ENCODE measurements at places on chromosomes 1 and 21.

DNA sequence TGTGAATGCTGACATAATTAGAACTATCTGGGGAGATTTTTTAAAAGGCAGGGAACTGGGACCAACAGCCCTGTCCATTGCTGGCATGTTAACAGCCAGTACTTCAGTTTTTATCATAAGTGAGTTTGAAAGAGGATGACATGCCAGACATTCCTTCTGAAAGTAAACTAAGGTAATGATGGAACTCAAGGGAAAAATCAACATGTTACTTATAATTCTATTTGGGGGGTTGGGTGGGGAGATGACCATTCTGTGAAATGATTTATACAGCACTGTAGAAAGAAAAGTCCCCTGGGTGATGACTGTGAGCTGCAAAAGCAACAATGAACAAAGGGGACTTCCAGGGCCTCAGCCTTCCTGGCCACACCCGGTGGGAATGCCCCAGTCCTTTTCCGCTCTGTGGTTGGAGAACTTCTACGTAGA, 5.4 kb upstream of the LAMC2 start:
- DNase-seq, result no peak

DNA sequence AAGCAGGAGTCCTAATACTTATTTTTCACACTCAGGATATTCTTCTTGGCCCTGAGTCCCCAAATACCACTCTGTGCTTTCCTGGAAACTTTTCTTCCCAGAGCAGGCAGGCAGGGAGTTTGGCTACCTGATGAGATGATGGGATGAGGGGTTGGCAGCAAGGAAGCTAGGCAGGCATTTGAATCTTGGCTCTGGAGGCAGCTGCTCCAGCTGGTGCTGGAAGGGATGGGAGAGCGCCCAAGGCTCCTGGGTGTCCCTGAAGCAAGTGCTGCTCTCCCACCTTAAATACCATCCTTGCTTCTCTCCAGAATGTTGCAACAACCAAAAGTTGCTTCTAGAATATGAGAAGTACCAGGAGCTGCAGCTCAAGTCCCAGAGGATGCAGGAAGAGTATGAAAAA, 48.0 kb upstream of the TMEM125 start:
- DNase-seq, result no peak

GRCh38 chr1:160671603-160672517, 25.0 kb upstream of the SLAMF1 start:
- DNase-seq, result no peak

DNA sequence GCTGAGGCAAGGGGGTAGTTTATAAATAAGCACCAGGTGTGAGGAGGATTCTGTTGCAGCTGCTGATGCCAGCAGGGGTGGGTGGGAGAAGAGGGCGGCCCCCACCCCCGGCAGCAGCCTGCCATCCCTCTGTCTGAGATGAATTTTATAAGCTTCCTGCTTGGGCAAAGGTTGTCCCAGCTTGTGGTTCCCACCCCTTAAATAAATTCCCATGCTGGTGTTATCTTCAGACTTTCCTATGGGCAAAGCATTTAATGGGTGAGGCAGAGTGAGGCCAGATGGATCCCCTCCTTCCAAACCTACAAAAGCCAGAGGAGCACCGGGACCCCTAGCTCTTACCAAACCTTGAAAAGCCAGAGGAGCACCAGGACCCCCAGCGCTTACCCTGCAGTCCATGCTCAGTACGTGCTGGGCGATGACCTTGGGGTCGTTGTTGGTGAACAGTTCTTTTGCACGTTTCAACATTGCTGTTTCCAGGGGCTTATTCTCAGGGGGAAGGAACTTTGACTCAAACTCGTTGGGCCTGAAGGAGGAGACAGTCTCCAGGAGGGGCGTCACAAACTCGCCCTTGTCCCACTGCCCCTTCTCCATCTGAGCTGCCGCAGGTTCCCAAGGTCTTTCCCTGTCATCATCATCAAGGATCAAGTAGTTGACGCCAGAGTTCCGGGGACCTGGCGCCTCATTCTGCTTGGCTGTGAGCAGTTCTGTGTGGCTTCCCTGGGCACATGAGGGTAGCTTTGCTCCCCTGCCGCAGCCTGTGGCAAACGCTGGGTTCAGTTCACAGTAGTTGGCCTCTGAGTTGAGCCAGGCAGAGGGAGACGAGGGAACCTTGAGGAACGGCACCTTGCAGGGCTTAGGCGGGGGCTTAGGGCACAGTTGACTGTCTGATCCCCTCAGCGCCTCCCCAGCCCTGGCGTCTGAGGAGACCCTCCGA, 99.5 kb downstream of the BCAR3 start:
- no peak for DNase-seq

GRCh38 chr1:171901245-171901644, 59.9 kb downstream of the DNM3 start:
- DNase-seq, result peak; percentile 53

DNA sequence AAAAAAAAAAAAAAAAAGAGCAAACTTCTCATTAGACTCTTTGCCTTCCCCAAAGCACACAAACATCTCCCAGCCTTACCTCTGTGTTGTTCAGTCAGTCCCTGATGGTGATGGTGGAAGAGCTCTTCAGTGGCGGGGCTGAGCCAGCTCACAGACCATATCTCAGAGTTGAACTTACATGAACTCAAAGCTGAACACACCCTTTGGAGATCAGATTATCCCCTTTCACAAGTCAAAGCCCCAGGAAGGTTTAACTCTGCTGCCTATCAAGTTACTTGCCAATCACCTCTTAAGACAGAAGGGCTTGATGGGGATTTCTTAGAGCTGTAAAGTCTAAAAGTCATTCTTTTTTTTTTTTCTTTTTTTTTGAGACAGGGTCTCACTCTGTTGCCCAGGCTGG, 55.2 kb upstream of the L1TD1 start:
- no peak for DNase-seq

GRCh38 chr1:21884456-21885235, 52.5 kb downstream of the HSPG2 start:
- DNase-seq, result no peak

DNA sequence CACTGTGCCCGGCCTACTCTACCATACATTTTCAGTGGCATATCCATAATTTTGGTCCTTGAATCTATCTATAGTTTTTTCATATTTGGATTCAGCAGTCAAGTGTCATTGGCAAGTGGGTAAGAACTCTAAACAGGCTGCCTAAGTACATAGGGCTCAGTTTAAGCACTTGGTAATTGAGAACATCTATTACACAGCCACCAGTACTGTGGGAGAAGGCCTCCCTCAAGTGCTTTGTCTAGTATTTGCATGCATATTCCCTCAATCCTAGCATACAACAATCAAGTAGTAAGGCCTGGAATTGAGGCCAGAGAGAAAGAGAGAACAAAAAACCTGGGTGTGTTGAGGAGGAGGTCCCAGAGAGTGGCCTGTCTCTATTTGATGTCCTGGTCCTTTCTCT, 325.2 kb downstream of the USP25 start:
- DNase-seq, result no peak

- DNase-seq, result no peak
These were observed 66.8 kb downstream of the SASS6 start for GRCh38 chr1:100065969-100066227.

- no peak for DNase-seq
These were observed 990 bp upstream of the NBL1 start for GRCh38 chr1:19643121-19643520.

DNA sequence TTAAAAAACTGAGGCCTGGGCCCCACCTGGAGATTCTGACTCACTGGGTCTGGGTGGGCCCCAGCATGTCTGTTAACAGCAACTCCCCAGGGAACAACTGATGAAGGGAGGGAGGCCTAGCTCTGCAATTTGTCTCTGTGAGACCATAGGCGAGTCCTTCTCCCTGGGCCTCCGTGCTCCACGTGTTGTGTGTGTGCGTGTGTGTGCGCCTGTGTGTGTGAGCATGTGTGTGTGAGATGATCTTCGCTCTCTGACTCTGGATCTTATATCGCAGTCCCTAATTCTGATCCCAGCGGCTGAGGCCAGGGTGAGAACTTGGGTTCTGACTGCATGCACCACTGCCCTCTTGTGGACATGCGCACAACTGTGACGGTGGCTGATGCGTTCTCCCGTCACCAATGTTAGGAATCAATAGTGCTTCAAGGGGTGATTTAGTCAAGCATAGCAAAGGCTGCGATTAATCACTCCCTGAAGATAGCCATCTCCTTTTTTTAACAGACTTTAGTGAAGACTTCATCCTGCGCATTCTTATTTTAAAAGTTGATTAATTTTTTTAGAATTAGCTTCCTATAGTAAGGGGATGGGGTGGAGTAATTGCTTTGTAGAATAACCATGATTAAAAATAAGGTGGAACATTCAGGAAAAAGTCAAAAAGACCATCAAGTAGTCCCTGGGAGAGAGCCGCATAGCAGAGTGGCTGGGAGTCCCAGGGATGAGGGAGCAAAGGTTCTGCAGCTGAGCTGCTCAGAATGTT, 62.4 kb upstream of the USP24 start:
- peak; percentile 81 for DNase-seq

- no peak for DNase-seq
These were observed 50.7 kb downstream of the SYT2 start for GRCh38 chr1:202659541-202659940.

GRCh38 chr1:243667591-243667990, 182.5 kb downstream of the AKT3 start:
- DNase-seq, result no peak

- no peak for DNase-seq
These were observed 55.5 kb downstream of the ECE1 start for GRCh38 chr1:21234779-21235178.

GRCh38 chr1:119008483-119009311, 20.6 kb upstream of the TBX15 start:
- DNase-seq, result peak; percentile 41

- DNase-seq, result no peak
These were observed 113.8 kb downstream of the RHOU start for GRCh38 chr1:228849011-228849541.

DNA sequence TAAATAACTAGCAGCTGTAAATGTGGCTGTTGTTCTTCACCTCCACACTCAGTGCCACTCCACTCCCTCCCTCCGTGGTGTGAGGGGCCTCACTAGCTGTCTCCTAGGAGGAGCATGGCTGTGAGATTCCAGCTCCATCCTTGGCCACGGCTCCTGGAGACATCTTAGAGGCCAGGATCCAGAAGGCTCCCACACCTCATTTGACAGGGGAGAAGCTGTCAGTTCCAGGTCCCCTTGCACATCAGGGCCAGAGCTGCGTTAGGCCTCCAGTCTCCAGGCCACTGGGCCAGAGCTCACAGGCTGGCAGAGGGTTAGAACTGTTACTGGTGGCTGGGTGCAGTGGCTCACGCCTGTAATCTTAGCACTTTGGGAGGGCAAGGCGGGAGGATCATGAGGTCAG, 15.0 kb downstream of the PCSK9 start:
- DNase-seq, result no peak

DNA sequence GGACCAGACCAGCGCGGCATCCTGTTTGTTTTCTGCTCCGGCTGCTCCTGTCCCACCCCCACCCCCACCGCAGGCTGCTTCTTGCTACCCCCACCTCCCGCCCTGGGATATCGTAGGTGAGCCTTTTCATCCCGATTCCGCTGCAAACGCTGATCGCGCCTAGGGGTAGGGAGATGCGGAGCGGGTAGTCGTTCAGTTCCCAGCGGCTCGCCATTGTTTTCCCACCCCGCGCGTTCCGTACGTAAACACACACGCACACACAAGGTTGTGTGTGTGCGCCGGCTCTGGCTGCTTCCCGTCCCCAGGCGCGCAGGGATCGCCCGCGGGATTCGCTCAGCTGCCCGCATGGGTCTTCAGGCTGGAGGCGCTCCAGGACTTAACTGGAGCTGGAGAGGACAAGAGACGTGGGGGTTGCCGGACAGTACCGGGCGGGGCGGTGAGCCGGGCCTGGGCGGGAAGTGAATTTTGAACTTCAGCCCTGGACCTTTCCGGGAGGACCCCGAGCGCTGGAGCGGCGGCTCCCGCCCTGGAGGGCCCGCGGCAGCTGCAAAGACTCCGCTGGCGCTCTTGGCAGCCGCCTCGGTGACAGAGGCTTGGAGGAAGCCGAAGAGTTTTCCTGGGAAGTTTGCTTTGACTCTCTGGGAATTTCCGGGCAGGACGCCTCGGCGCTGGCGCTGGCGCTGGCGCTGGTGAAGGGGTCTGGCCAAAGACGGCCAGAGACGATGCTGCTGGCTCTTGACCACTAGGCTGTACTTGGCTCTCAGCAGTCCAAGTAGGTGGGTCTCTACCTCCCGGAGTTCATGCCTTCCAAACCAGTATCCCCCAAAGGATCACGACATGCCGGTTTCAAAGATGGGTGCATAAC, 1.6 kb downstream of the SOX13 start:
- peak; percentile 37 for DNase-seq

GRCh38 chr1:117060441-117061317, 553 bp downstream of the TTF2 start:
- DNase-seq, result peak; percentile 23

- DNase-seq, result no peak
These were observed 91.4 kb downstream of the SPSB1 start for GRCh38 chr1:9384128-9384527.

DNA sequence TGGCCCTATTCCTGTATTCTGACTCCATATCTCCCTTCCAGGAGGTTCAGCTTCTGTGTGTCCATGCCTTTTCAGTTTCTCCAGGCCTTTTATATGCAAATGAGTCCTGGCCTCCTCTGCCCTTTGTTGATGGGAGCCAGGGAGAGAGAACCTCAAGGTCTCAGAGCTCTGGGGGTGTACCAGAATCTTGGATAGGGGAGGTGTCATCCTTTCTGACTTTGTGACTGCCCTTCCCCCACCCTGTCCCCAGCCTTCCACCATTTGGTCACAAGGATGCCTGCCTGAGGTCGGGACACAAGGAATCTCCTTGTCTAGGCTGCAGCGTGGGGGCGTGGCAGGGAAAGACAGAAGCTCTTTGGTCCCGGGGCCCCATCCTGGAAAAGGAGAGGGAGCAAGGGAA, 18.6 kb downstream of the LURAP1 start:
- DNase-seq, result peak; percentile 96

DNA sequence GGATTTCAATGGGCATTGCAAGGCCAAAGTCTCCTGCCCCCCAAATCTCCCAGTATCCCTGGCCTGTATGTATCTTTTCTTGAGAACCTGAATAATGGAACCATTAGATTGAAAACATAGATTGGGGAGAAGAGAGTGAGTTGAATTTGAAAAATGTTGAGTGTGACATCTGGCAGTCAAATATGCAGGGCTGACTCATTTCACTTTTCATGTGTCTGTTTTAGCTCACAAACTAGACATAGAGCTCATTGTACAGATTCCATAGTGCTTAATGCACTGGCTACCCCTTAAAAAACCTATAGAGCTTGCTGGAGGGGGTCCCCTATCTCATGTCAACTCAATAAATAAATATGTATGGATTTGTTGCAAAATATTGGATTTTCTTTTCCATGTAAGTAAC, 30.8 kb downstream of the DDR2 start:
- DNase-seq, result no peak

GRCh38 chr1:55060133-55060999, 21.0 kb downstream of the PCSK9 start:
- no peak for DNase-seq

DNA sequence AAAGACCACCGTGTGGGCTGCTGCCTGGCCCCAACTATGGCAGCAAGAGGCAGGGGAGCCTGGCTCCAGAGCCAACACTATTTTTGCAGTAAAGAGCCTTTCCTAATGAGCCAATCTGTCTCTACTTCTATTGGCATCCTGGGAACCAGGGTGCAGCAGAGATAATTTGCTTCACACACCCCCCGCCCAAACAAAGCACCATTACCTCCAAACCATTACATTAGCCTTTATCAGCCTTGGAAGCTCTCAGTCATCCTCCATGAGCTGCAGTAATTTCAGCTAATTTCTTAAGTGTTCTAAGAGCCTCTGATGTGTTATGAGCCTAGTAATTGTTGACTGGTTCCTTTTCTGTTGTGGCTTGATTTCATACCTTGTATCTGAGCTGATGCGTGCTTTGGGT, 21.6 kb downstream of the ARMH1 start:
- no peak for DNase-seq

Data from pons (tissue), 1 donor.